ENCODE measurements at places on chromosomes 7 and 10.

DNA sequence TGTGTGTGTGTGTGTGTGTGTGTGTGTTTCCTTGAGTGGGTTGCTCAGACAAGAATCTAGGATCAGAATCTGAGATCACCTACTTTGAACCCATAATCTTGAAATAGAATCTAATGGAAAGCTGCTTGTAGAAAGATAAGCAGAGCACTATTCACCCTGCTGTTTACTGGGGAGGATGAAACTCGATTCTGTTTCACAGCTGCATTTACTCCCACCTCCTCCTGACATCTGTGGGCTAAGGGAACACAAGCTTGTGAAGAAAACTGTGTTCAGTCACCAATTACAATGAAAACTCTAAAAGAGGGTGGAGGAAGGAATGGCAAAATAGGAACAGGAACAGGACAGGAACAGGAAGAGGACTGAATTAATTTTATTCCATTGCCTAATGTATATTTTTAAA is 269.5 kb downstream of the TSPAN12 start:
- no peak for DNase-seq

GRCh38 chr10:127550861-127551260 is 1.8 kb downstream of the NPS start:
- peak; percentile 43 for DNase-seq

DNA sequence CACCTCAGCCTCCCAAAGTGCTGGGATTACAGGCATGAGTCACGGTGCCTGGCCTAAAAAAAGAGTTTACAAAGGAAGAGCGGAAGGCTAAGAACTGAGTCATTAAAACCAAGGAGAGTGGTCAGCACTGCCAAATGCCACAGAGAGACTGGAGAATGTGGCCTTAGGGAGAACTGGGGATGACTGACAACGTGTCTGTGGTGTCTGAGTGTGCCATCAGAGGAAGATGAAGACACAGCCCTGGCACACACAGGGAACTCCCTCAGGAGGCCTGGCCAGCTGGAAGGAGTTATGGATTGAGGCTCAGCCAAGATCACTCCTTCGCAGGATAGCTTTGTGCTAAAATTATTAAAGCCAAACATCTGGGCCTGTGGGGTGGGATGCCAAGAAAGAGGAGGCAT is 3.9 kb upstream of the INA start:
- DNase-seq, result peak; percentile 100

DNA sequence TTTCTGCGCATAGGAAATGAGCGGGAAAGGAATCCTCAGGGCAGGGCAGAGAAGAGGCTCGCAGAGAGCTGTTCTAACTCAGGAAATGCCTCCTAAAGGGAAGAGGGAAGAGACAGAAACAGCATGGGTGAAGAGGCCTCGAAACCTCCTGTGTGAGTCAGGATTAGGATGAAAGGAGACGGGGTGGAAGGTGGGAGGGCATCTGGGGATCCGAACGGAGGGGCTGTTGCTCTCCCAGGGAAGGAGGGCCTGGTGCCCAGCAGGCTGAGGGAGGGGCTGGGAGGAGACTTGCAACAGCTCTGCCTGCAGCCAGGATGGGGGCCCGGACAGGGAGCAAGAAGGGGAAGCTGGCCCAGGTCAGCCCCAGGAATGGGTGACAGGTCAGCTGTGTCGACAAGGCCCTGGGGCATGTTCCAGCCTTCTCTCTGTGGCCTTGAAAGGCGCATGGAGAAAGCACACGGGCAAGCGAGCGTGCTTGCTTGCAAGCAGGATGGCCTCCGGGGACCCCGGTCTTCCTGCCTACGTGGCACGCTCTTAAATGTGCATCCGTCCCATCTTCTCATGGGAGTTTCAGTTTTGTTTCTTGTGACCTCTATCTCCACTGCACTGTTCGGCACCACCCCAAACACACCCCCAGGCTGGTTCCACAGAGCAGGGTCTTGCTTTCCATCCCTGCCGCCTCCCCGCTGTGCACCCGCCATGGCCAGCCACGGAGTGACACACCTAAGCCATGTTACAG is 63.5 kb downstream of the HIPK2 start:
- DNase-seq, result no peak

DNA sequence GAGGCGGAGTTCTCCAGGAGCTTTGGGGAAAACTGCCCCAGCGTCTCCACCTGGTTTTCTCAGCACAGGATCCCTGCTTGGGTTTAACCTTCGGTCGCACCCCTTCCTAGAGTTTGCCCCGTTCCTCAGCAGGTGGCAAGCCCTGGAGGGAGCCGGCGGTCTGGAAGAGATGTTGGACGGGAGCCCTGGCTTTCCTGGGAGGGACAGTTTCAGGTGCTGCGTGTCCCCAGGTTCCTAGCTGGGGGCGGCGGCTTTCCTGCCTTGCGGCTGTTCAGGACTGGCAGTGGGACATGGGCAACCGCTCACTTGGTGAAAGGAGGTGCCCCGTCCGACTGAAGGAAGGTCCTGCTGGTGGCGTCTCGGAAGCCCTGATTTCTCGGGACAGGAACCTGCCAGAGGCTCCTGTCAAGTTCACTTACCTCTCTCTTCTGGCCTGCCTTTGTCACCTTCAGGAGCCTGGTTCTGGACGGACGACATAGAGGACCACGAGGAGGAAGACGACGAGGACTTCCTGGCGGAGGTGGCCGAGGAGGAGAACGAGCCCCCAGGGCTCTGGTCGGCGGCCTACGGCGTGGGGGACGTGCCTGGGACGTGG is 14.8 kb downstream of the ZNF316 start:
- DNase-seq, result no peak

- no peak for DNase-seq
Observed at GRCh38 chr10:49170632-49171325, 17.4 kb downstream of the TMEM273 start.

GRCh38 chr10:101466016-101466912 is 112.3 kb downstream of the BTRC start:
- DNase-seq, result no peak

DNA sequence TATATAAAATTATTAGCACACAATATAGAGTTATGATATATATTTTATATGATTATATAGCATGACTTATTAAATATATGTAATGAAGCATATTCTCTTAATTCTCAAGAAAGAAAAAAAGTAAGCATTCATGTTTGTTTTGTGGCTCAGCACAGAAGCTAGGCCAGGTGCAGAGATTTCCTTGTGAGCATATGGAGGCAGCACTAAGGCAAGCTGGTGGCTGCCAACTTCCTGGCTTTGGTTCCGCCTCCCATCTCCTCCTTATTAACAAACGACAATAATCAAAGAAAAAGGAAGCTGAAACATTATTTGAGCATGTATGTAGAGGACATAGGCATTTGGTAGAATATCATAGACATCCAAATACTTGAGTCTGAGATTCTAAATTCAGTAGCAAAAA is 130.3 kb downstream of the ST7 start:
- DNase-seq, result no peak

DNA sequence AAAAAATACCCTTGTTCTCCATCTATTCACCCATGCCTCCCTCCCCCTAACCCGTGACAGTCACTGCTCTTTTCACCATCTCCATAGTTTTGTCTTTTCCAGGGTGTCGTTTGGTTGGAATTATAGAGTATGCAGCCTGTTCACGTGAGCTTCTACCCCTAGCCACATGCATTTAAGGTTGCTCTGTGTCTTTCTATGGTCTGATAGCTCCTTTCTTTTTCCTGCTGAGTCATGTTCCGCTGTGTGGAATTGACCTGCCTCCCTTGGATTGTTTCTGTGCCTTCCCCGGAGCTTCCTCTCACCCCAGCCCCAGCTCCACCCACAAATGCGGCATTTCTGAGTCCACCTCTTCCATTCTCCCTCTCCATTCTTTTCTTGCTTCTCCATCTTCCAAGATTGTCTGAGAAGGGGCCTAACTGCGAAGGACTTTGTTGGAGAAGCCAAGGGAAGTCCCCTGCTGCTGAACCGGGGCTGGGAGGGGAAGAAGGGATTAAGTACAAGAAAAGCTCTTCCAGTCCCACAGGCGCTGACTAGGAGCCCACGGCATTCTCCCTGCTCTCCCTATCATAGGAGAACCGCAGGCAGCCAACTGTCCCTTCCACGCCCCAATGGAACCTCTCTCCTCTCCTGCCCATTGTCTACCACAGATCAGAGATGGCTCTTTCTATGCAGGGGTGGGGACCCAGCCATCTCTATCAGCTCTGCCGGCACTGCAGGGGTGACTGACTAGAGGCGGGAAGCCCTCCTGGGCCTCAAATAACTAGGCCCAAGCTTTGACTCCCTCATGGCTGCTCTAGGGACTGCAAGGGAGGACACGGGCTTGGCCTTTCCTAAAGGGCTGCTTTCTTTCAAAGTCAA is 87.5 kb upstream of the ANLN start:
- DNase-seq, result peak; percentile 38

GRCh38 chr7:42453931-42454361 is 216.9 kb upstream of the GLI3 start:
- DNase-seq, result no peak

- no peak for DNase-seq
Observed at GRCh38 chr10:1396297-1396635, 340.1 kb downstream of the WDR37 start.

DNA sequence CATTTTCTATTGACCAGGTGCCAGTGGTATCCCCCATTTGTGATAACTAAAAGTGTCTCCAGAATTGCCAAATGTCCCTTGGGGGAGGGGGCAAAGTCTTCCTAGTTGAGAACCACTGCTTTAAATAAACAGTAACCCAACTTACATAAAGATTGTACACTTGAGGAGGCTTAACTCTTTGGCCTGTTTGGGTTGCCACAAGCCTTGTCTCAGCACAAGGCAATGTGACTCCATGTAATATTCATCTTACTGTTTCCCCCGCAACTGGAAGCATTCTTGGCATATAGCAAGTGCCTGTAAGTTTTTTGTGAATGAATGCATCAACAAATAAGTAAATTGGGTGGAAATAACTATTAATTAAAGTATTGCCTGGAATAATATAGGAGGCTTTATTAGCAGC is 108.3 kb downstream of the ANK3 start:
- no peak for DNase-seq

GRCh38 chr10:99395750-99396445 is 34.5 kb downstream of the GOT1 start:
- DNase-seq, result peak; percentile 96

GRCh38 chr7:7810826-7811225 is 92.4 kb upstream of the RPA3 start:
- no peak for DNase-seq

DNA sequence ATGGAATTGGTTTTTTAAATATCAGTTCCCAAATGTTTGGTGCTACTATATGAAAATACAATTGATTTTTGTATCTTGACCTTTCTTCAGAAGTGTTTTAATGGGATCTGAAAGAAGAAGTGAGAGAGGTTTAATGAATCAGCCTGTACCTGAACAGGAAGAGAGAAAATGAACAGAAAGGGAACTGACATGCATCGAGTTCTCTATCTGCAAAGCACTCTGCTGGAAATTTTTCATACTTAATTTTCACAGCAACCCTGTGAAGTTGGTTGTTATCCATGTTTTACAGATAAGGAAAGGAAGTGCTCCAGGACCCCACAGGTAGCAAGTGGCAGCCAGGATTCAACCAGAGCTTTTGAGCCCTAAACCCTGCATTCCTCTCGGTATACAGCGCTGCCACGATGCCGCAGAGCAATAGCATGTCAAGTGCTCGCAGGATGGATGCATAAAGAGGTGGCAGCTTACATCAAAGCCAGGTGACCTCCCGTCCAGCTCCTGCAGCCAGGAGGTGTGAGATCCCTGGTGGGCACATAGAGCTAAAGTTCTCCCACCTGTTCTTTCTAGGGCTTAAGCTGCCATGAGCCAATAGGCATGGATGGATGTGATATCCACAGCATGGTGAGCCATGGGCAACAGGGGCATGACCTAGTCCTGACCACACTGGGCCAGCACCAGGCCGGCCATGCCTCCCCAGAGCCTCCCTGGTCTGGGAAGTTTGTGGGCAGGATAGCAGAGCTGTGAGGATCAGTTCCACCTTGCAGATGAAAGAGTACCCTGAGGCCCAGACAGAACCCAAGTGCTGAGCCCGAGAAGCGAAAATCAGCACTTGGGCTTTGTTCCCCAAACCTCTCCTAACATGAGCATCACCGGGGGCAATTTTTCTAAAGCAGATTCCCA is 57.2 kb downstream of the CALML3 start:
- no peak for DNase-seq

DNA sequence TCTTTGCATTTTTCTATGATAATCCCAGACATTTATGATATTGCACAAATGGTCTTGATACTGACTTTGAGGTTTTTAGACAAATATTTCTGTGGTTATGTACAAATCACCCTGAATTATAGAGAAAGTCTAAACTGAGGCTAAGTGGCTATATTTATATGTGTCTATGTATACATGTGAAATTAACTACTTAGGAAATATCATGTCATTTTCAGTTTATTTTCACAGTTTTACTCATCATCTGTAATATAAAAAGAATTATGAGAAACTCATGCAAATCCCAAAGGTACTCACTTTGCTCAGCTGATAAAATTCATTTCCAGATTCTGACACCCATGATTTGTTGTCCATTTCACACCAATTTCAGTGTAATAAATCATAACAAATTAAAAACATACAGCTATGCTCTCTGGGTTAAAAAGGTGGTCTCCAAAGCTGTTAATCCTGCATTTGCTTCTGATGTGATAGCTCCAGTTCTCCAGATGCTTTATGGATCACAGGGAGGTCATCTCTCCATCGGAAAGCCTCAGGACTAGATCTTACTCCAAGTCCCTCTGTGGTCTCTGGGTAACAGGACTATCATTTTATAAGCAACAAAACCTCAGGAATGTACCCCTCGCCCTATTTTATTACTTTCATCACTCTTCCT is 673.9 kb downstream of the PARD3 start:
- DNase-seq, result no peak

DNA sequence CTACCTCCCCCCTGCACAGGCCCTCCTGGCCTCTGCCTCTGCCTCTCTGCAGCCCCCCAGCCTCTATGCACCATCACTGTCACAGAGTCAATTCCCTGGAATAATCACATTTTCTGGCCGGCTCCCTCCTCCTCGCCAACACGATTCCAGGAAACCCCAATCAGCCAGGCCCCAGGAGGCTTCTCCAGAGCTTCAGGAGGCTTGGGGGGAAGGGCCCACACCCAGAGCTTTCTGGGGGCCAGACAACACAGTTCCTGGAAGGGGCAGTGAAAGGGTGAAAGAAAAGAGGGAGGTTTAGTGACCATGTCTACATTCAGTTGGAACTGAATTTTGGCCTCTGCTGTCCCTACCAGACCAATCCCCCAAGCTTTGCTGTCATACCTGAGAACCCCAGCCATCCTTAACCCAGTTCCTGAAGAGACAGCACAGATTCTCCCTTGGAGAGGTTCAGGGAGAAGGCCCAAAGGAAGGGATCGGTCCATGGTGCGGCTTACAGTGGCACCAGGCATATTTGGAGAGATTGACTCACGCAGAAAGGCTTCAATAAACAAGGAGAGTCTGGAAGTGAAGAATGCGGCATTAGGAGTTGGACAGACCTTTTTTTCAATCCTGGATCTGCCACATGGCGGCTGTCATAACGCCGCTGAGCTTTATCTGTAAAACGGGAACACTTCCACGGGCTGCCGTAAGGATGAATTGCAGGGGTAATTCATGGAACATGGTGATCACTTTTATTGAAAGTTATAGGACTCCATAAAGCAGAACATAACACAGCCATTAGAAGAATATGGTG is 89.0 kb downstream of the NEURL1 start:
- no peak for DNase-seq

GRCh38 chr7:76383089-76383944 is 24.5 kb upstream of the YWHAG start:
- DNase-seq, result no peak

GRCh38 chr7:152086513-152086912 is 61.0 kb downstream of the GALNT11 start:
- no peak for DNase-seq

GRCh38 chr7:47771336-47771989 is 176.8 kb downstream of the PKD1L1 start:
- peak; percentile 8 for DNase-seq

Measured in HT1080 (cell line).